ENCODE measurements at places on chromosomes 1 and 21.

DNA sequence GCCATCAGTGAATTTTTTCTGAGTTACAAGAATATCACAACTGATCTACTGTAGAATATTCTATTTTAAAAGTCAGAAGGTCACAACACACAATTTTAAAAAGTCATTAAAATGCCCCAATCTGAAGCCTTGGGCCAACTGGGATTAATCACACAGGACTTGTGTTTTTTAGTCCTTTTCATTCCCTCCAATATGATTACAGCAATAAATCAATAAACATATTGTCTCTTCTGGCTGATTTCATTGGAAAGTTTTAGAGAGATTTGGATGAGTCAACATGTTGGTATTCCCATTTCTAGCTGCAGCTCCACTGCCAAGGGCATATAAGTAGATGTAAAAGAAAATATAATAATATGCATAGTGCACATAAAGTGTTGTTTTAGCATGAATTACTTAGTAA, 85.8 kb downstream of the NIBAN1 start:
- DNase-seq: peak; percentile 63

DNA sequence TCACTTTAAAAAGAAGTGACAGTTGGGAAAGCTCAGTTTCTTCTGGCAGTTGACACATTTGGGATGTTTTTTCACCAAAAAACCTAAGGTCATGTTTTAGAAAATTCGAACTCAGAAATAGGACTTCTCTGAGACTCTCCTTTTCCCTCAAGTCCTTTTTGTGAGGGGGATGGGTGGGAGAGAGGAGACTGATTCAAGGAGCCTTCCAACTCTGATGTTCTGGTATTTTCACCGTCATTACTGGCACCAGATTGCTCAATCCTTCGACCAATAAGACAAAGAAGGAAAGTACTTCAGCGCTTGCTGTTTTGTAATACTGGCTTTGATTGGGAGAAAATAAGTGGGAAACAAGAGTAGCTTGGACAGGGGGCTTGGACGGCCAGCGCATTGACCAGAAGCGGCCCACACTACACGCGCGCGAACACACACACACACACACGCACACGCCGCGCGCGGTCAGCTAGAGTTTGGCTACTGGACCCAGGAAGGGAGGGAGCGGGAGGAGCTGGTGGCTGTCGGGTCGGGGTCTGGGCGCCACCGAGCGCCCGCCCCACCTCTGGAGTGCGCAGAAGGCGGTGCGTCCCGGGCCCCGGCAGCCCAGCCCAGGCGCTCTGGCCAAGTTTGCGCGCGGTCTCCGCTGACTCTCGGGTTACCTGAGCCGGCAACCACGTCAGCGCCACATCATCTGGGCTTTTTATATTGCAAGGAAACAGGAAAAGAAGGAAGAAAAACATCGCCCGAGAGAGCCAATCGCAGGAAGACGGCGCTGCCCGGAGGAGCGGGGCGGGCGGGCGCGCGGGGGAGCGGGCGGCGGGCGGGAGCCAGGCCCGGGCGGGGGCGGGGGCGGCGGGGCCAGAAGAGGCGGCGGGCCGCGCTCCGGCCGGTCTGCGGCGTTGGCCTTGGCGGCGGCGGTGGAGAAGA, at the start of gene KCNK1:
TSS of gene KCNK1 (plus strand) at position 855 of the 921 bp plus-strand sequence. CDS start at position 921, 66 bp downstream.
- peak; percentile 89 for DNase-seq

- DNase-seq: no peak
Observed at GRCh38 chr1:228417061-228417460, 400 bp upstream of the TRIM17 start.

DNA sequence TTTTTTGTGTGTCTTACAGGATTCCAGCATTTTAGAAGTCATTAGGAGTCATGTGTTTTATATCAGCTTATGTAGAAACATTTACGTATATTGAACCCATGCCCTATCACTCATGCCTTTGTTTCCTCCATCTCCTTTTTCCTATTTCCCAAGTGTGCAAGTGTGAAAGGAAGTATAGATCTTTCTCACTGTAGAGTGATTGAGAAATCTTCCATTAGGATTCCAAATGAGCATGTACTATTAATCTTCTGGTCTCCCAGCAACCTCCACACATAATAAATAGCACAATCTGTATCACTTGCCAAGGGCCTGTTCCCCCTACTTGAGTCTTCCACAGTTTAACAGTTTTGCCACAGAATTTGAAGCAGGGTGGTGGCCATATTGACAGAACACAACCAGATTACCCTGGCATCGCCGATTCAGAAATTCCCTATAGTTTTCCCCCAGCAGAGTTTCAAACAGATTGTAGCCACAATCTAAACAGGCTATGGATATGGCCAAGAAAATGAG, 1052.8 kb downstream of the TTLL7 start:
- DNase-seq: no peak

- no peak for DNase-seq
Observed at GRCh38 chr1:213876531-213876930, 111.2 kb upstream of the PROX1 start.

DNA sequence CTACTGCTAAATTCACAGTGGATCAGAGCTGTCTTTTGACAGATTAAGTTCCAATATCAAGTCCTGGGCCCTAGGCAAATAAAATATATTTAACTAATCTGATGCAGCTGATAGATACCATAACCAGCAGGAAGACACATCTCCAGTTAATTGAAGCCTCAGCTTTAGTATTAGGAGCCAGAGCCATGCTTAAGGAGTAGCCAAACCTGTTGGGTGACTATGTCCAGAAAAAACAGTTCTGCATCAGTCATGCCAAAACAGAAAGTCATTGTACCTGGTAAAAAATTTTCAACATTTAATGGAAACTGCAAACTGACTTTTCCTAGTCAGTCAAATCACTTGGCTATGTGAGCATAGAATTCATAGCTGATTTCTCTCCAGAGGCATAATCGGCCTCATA, 200.5 kb upstream of the RUNX1 start:
- no peak for DNase-seq

GRCh38 chr1:220290140-220290761, 18.0 kb upstream of the RAB3GAP2 start:
- no peak for DNase-seq

GRCh38 chr1:65480684-65481405, 60.4 kb downstream of the LEPR start:
- DNase-seq: no peak

DNA sequence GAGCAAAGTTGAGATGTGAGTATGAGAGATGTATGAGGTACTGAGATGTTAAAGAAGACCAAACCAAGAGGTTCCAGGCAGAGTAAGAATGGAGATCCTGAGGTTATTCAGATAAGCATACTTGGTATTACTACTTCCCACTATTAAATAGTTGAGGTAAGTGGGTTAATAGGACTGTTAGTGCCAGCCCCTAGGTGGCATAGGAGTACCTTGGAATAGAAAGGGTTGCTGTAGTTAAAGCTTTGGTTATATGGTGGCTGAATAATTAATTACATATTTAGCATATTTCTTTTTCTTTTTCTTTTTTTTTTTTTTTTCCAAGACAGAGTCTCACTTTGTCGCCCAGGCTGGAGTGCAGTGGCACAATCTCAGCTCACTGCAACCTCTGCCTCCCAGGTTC, 397.9 kb upstream of the TMPRSS15 start:
- peak; percentile 17 for DNase-seq

GRCh38 chr1:103267266-103267665, 158.9 kb upstream of the COL11A1 start:
- DNase-seq: no peak

GRCh38 chr1:233790662-233791371, 113.7 kb upstream of the SLC35F3 start:
- DNase-seq: peak; percentile 71

- DNase-seq: peak; percentile 3
Observed at GRCh38 chr1:166906647-166907046, 30.6 kb upstream of the TADA1 start.

DNA sequence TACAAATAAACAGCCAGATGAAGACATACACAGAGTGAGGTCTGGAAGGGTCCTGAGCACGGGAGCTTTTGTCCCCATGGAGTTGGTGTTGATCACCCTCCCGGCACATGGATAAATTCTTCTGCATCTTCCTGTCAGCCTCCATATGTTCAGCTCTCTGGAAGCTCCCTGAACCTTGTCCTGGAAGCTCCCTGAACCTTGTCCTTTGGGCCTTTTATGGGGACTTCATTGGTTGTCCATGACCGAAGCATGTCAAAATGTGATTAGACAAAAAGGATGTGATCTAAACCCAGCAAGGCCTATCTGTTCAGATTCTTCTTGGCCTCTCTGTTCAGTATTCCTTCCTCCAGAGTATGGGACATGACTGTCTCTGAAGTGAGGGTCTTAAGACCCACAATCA, 25.4 kb upstream of the RNF11 start:
- no peak for DNase-seq

GRCh38 chr1:198083549-198083948, 73.2 kb upstream of the NEK7 start:
- no peak for DNase-seq

DNA sequence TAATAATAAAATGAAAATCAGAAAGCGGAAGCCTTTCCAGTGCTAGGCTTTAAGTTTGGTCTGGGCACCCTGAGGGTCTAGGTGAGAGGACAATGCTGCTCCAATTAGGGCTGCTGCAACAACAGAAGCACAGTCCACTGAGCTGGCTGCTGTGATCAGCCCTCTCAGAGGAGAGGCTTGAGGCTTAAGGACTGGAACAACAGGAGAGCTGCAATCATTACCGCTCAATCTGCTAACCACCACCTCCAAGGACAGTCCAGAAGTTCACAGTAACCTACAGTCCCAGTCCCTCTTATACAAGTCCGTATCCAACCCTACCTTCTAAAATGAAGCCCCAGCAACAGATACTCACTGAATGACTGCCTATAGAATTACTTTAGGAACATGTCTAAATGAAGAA, 62.1 kb downstream of the USP24 start:
- DNase-seq: no peak

DNA sequence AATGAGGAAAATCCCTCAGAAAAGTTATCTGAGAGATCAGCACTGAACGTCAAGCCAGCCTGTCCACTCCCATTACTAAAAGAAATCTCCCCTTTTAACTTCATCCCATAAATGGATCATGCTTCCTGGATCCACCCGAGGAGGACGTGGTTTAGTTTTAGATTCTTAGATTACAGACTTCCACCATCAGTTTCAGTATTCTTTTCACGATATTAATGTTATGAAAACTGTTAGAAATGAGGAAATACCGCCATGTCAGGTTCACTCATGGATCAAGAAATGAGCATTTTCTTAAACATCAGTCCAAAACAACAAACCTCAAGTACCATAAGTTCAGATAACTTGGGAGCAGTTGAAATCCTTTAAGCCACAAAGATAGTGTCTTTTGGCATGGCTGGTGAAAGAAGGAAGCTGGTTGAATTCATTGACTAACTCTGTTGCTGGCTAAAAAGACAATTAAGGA, 49.8 kb downstream of the NFIA start:
- DNase-seq: peak; percentile 70

- DNase-seq: no peak
Observed at GRCh38 chr1:66452162-66452561, 81.8 kb upstream of the SGIP1 start.

DNA sequence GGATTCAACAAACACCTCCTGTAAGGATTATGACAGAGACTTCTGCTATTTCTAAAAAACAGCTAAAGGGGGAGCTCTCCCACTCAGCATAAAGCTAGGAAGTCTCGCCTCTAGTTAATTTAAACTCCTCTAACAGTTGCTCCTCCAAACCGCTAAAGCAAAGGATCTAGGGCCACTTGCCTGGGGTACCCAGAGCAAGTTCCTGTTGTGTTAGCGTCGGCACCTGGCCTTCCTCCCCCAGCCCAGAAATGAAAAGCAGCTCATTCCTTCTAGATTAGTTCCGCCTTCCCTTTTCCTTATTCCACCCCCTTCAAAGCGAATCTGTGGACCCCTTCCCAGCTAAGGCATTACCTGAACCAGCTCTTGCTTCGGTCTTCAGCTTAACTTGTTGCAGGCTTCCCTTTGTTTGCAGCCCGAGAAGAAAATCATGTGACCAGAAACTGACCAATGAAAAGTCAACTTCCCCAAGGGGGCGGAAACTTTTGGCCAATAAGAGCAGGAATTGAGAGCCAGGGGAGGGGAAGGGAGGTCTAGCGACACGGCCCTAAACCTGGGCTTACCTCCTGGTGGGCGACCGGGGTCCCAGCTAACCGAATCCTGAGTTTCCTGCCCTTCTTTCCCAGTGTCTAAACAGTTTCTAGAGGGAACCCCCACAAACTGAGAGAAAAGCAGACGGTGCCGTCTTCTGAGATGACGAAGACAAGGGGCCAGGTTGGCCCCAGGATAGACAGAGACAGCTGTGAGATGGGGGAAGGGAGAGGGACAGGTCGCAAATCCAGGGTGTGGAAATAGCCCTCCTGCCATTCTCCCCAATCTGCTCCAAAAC, at the start of gene PBXIP1:
TSS of gene PBXIP1 (minus strand) at position 382 of the 826 bp plus-strand sequence. CDS start 2,378 bp downstream, outside the sequence.
- DNase-seq: peak; percentile 92

GRCh38 chr1:167721617-167722151, at the start of gene MPZL1:
Gene MPZL1, plus strand, starts transcription at chr1:167721982. Its CDS starts 170 bp downstream, at chr1:167722152.
- peak; percentile 95 for DNase-seq

DNA sequence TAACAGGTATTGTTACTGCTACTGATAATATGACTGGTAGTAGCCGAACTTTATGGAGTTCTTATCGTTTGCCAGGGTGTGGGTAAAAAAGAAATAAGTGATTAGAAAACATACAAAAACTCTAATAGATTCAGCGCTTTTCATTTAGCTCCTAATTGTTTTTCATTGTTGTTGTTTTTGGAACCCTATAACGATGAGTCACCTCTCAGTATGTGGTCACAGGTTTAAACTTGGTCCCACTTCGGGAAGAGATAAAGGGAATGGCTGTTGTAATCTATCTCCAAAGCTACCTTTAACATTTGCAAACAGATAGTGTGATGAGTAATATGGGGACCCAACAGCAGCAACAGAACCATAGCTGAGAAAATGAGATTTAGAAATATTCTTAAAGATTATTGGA, 62.7 kb upstream of the BCL10 start:
- peak; percentile 74 for DNase-seq

DNA sequence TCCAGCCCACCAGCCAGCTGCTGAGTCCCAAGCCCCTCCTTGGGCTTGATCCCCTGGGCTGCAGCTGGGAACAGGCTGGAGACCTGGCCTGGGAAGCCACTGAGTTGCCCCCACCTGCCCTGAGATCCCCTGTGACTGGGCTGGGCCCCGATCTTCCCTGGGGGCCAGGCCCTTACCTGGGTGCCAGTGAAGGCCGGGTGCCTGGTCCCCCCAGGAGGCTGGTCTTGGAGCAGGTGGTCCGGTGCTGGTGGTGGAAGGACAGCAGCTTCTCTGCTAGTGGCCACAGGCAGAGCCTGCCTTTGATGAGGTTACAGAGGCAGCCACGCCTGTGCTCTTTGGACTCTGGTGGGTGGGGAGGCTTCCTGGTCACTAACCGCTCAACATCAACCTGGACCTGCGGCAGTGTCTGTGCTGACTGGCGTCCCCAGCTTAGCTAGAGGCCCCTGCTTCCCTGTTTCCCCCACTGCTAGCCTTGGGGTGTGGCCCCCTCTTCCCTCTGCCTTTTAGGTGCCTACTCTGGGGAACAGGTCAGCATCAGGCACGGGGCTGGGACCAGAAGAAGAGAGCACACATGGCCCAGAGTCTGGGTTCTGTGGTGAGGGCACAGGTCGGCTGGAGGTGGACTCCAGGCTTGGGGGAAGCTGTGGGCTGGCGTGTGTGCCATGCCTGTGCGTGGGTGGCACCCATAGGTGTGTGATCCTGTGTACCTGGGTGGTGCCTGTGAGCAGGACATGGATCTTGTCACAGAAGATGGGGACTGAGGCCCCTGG, at the start of gene EPS8L3:
TSS of gene EPS8L3 (minus strand) at position 278 of the 770 bp plus-strand sequence. CDS start 2,174 bp downstream, outside the sequence.
- no peak for DNase-seq
